HAP-1 (cell line): ENCODE measurements at places on chromosomes 2 and 18.

GRCh38 chr18:47932603-47933002 lies 2.1 kb upstream of the SMAD2 start:
- no peak for DNase-seq

DNA sequence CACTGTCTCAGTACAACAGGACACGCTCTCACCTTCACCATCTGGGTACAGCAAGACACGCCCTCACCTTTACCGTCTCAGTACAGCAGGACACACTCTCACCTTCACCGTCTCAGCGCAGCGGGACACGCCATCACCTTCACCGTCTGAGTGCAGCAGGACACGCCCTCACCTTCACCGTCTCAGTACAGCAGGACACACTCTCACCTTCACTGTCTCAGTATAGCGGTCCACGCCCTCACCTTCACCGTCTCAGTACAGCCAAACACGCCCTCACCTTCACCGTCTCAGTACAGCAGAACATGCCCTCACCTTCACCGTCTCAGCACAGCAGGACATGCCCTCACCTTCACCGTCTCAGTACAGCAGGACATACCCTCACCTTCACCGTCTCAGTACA lies 109.9 kb upstream of the CTDP1 start:
- no peak for DNase-seq

DNA sequence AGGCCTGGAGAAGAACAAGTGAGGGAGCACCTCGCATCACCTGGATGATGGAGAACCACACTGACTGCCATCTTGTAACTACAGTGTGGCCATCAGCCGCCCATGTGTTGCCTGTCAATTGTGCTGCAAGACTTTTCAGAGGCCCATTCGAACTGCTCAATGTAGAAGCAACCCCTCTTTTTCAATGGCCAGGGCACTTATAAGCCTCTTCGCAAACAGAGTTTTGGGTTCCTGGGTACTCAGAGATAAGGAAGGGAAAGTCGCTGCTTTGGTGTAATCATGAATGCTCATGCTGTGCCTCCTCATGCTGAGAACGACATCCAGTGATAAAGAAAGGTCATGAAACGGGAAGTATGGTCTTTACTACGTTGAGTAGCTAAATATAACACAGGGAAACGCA lies 143.9 kb upstream of the SLC39A10 start:
- no peak for DNase-seq

GRCh38 chr18:46008531-46008930 lies 41.4 kb upstream of the EPG5 start:
- DNase-seq, result no peak

DNA sequence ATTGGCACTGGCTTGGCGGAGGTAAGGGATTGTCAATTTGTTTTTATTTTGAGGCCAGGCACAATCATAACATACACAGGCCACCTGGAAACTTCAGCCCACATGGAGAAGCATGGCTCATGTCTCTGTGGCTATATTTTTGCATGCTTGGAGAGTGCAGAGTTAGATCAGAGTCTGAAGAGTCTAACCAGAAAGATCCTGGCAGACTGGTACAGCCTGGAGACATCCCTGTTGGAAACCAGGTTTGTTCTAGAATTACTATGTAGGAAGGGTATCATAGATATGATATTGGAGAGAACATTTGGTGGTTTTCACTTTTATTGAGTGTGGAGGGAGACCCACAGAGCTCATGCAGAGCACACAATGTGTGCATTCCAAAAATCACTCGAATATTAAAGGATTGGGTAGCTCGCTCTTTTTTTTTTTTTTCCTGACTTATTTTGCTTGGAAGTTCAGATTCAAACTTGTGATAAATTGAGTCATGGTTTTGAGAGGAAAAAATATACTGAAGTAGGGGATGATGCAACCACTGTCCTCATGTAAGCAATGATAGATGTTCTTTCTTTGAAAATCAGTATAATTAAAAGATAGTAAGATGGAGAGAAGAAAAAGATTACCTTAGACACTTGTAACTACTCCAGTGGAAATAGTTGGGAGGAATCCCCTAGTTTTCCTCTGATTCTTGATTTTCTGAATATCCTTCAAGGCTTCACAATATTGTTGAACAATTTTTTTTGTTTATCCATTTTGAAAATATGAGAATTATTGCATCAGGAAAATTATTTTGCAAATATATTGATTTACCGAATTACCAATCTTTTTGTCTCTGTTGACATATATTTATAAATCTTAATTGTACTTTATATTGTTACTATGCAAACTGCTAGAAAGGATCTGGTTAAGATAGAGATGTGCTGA lies 185.7 kb upstream of the ZEB2 start:
- DNase-seq, result no peak

DNA sequence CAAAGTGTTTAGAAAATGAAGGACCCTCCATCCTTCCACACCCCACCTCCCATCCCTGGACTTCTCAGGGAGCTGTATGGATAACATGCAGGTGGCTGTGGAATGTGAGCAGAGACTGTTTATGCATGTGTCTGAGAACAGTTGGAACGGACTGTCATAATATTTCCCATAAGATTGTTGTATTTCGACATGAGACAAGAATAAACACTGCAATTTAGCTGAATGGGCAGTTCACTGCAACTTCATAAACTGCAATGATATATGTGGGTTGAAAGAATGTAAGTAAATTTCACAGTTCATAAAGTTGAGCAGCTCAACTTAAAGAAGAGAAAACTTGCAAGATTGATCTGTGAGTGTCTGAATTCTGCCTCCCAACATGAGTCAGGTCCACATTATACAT lies 74.6 kb downstream of the MEP1B start:
- no peak for DNase-seq

- DNase-seq, result no peak
These were observed 16.1 kb downstream of the CCDC178 start for GRCh38 chr18:33424266-33424946.

- DNase-seq, result no peak
These were observed 179.7 kb downstream of the ANAPC1 start for GRCh38 chr2:111704246-111704645.

DNA sequence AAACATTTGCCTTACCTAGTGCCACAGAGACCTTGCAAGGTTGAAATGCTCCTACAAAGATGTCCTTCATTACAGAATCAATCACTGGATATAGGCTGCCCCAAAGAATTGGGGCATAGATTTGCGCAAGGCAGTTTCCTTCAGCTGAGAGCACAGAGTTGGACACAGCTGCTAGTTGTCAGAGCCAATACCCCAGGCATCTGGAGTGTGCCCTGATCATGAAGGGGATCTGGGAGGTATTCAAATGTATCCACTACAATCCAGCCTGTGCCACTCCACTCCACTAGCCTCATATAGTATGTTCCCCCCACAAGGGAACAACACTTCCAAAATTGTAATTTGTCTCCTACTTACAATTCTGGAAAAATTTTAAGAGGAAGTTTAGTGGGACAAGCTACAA lies 62.3 kb upstream of the ITPRID2 start:
- no peak for DNase-seq

DNA sequence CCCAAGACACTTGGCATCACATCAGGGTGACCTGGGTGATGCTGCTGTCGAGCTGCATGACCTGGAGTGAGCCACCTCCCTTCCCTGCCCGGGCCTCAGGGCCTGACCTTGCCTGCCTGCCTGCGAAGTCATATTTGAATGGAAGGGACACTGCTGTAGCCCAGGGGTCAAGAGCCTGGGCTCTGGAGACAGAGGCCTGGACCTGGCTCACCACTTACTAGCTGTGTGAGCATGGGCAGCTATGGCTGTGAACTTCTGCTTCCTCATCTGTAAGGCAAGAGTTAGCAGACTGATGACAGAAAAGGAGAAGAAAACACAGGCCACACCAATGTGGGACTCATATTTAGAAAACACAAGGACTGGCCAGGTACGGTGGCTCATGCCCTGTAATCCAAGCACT lies 118.7 kb downstream of the ZFP36L2 start:
- no peak for DNase-seq

DNA sequence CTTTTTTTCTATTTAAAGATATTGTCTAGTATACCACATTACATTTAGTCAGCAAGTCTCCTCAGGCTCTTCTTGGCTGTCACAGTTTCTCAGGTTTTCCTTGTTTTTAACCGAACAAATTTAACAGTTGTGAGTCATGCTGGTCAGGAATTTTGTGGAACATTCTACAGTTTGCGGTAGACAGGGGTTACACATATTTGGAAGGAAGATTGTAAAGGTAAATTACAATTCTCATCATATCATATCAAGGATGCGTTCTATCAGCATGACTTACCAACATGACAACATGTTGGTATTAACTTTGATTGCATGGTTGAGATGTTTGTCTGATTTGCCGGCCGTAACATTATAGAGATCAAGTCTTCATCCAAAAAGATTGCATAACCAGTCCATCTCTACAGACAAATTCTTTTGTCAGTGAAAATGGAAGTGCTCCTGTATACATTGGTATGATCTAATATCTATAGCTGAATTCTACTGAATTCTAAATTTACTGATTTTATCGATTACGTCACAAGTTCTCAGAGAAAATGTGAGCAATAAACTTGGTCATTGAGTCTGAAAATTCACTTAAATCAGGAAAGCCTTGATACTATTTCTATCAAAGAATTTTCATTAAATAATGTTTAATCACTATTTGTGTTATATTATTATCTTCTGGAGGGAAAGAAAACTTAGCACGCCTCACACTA lies 664.4 kb upstream of the SLC8A1 start:
- DNase-seq, result no peak

DNA sequence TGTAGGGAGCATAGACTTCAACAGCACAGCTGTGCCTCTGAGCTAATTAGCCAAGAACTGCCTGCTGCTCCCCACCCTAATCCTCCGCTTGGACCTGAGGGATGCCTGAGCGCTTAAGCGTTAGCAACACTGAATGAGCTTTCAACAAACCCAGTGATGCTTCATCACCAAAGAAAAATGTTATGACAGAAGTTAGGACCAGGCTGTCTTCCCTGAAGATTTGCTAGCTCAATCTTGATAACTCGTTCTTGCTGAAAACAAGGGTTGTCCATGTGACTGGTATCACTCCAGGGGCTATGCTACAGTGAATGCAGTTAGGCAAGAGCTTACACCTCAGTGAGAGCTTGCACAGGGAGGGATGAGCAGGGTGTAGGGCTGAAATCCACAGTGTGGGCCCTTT lies 190.7 kb upstream of the SIX2 start:
- no peak for DNase-seq

- DNase-seq, result no peak
These were observed 56.2 kb upstream of the ID2 start for GRCh38 chr2:8625399-8626300.

- DNase-seq, result no peak
These were observed 268.3 kb upstream of the MGAT5 start for GRCh38 chr2:133985563-133985962.

GRCh38 chr2:143603035-143603655 lies 473.9 kb downstream of the ARHGAP15 start:
- no peak for DNase-seq

DNA sequence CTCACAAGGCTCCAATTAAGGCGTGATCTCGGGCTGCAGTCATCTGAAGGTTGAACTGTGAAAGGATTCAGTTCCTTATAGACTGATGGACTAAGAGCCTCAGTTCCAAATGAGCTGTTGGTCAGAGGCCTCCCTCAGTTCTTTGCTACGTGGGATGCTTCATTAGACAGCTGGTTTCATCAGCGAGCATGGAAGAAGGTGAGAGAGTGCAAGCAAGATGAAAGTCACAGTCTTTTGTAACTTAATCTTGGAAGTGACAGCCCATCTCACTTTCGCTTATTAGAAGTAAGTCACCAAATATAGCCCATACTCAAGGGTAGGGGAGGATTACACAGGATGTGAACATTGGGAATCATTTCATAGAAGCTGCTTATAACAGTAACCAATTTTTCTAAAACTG lies 26.8 kb downstream of the PPP1CB start:
- no peak for DNase-seq

DNA sequence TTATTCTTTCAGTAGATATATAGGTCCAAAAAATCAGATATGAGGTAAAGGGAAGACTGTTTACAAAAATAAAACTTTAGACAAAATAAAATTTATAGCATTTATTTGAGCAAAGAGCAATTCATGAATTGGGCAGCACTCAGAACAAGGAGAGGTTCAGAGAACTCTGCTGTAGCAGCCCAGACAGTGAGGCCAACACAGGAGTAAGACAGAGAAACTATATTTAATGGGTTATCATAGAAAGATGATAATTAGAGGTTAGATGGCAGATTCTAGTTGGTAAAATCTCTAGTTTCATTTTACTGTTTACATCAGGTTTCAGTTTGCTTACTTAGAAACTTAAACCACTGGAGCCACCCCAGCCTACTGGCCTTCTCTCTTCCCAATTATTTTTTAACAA lies 30.1 kb upstream of the SP140L start:
- DNase-seq, result no peak

DNA sequence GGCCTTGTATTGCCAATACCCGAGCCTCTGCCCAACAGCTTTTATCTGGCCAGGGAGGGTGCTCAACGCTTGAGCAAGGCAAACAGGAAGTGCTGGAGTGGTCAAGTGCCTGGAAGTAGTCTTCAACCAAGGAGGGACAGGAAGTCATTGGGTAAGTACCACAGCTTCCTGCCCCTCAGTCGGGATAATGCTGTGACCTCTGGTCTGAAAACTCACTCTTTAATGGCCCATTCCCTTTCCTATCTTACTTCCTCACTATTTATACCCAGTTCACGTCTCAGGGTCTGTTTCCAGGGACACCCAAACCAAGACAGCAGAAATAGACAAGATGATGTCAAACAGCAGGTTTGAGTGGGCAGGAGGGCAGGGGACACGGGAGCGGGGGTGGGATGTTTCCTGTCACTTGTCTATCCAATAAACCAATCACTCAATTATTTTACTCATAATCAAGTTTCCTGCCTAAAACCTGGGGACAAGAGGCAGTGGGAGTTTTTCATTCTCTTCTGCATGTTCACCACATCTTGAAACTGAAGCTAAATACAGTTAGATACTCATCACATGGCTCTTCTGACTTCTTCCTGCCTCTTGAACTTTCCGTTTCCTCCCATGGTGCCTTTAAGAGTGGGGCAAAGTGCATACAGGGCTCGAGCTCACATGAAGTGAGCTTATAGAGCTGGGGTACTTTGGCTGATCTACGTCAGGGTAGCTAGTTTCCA lies 68.9 kb upstream of the CAB39 start:
- no peak for DNase-seq

GRCh38 chr2:121721926-121722325 lies 14.7 kb downstream of the NIFK start:
- DNase-seq, result no peak

- no peak for DNase-seq
These were observed at the start of gene LBX2 for GRCh38 chr2:74499267-74499939. Gene LBX2 (minus strand): TSS chr2:74499603. CDS start chr2:74499537, 66 bp downstream.

GRCh38 chr2:58865436-58865835 lies 624.3 kb upstream of the FANCL start:
- DNase-seq, result no peak

GRCh38 chr2:209549589-209549988 lies 125.7 kb downstream of the MAP2 start:
- no peak for DNase-seq
